ENCODE measurements at places on chromosomes 2 and 18. TPM values are rescaled to one million over a fixed set of nuclear protein-coding genes. Genes with fewer than 3 reads are reported as not detected.

Gene MTCL1
- total RNA-seq = 0.38 TPM

Gene KATNAL2
- total RNA-seq = 1.2 TPM

Gene EHBP1
- total RNA-seq = 28.8 TPM

GRCh38 chr2:72081451-72081850 lies 66.2 kb downstream of the CYP26B1 start:
- DNase-seq = no peak

Data from activated T-cell treated with anti-CD3 and anti-CD28 coated beads, Interleukin-2, amount 50 U/mL, for 72 hours (primary cell).